ENCODE measurements at places on chromosomes 7 and 10.

- DNase-seq = no peak
Measured at GRCh38 chr7:116100626-116101025, 70.1 kb upstream of the TFEC start.

DNA sequence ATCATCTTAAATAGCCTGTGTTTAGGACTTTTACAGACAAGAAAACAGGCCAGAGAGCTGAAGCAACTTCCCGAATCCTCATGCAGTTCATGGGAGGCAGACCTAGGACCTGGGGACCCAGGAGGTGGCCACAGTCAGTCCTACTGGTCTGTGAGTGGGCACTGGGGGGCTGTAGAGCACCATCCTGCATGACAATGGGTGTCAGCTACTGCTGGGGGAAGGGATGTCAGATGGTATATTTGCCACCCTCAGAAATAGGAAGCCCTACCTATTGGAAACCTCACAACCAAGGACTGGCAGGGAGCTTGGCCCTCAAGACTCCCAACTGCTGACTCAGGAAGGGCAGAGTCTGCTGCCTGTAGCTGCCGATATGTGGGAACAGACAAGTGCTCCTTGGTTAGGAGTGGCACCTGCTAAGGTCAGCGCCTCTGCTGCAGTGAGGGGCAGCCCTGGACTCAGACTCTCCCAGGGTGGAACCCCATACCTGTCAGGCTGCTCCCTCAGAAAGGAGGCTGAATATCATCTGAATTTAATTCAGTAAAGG is 29.7 kb downstream of the OGDH start:
- no peak for DNase-seq

- peak; percentile 22 for DNase-seq
Measured at GRCh38 chr10:69124563-69125268, 738 bp downstream of the VPS26A start.

DNA sequence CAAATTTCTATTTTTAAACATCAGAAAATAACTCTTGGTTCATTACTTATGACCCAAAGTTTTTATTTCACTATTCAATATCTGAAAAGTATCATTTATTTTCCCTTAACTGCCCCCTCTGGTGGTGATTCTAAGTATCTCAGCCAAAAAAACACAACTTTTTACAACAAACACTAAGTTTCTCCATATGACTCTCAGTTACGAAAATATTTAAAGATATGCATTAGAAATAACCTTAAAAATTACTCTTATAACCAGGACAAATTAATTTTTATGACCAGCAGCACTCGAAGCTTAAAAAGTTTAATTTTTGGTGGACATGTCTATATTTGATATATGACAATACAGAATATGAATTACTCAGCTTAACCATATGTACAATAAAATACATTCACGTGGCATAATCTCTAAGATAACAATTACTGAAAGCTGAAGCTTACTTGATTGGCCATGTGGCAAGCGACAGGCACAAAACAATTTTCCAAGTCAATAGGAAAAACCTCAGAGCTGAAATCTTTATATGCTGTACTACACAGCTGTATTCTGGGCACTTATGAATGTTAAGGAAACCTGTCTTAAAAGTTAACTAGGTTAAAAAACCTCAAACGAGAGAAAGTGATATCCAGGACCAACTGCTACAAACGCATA is 2.3 kb downstream of the HNRNPA2B1 start:
- DNase-seq = no peak

- DNase-seq = no peak
Measured at GRCh38 chr7:45236666-45237065, 79.1 kb downstream of the RAMP3 start.

- no peak for DNase-seq
Measured at GRCh38 chr7:108459922-108460551, 3.8 kb upstream of the NRCAM start.

DNA sequence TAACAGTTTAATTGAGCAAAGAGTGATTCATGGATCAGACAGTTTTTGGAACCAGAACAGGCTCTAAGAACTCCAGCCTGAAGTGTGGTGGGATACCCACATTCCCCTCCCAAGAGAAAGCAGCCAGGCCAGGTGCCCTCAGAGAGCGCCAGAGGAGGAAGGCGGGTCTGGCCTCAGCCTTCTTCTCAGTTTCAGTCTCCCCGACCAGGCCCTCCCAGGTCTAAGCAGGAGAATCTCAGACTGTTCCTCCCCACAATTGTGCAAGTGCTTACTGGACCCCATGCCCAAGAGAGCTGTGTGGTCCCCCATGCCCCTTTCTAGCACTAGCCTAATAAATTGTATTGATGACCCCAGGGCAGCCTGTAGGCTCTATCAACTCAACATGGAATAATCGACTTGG is 25.6 kb downstream of the PPIF start:
- DNase-seq = no peak

DNA sequence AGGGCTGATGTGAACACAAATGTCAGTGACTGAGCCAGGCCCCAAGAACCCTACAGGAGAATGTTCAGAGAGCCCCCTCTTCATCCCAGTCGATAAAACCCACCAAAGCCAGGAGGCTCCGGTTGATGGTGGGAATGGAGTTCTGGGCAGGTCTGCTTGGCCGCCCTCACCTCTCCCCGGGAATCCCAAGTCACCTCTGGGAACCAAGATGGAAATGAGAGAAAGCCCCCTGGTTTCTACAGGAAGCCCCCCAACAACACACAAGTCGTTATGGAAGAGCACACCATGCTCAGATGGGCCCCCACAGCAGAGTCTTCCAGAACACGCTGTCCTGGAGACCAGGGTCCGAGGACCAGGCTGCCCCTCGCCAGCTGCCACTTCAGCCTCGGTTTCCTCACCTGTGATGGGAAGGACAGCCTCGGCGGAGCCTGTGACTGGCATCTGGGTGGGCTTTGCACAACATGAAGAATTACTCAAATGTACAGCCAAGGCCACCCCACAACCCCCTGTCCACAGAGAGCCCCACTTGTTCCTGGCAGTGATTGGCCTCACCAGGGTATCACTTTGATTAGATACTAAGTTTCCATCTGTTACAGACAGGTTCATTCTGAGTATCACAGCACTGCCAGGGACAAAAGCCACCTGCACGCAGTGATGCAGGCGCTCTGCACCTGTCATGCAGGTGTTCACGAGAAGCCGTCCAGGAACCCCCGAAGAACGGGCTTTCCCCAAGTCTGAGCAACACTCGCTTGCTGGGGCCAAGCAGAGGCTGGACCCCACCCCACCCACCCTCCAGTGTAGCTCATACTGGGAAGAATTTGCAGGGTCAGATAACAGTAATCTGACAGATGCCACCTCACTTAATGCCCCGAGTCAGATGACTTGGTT is 57.6 kb downstream of the MKI67 start:
- DNase-seq = no peak

DNA sequence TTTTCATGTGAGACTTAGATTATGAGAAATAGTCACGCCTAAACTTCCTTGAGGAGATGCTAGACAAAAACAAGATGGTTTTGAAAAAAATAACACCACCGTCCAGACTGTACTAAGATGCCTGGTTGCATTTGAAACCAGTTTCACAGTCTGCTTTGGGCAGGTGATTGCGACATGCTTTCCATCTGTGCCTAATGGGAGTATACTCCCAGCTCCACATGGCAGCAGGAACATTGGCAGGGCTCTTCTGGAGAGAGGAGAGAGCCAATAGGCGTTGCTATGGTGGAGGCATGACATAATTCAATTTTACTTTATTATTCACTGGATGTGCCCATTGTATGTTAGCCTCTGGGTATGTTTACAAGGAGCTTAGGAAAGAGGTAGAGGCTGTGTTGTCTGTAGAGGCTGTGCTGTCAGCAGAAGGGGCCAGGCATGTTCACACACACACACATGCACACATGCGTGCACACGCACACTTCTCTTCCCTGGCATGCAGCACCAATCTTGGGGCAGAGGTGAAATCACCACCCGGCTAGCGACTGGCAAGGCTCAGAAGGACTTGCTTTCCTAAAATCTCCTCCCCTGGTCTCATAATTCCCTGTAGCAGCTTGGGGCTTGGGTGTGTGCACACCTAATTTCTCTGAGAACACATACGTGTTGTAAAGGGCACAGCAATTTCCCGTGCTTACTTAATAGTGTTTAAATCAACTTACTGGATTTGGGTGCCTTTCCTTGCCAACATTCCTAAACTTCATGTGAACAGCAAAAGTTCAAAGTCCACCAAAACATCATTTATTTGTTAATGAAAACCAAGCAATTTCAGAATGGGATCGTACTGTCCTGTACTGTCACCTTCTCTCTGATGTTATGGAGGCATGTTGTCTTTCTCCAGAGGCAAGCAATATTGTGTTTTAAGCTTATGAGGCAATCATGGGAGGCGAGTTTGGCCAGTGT is 162.1 kb downstream of the TCF7L2 start:
- DNase-seq = no peak

DNA sequence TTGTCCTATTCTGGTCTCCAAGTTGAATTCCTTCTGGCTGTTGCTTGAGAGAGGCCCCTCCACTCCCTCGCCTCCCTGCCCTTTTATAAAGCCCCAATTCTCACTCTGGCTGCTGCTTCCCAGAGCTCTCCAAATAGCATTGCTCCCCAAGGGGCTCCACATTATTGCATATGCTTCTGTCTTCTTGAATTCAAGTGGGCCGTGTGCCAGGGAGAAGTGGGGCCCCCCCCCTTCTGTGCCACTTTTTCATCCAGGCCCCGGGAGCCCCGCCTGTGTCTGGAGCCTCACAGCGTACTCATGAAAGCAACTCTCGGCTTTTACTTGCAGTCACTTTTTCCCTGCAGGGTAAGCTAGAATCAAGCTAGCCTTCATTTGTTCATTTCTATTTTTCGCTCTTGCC is 265.1 kb downstream of the CCSER2 start:
- no peak for DNase-seq

DNA sequence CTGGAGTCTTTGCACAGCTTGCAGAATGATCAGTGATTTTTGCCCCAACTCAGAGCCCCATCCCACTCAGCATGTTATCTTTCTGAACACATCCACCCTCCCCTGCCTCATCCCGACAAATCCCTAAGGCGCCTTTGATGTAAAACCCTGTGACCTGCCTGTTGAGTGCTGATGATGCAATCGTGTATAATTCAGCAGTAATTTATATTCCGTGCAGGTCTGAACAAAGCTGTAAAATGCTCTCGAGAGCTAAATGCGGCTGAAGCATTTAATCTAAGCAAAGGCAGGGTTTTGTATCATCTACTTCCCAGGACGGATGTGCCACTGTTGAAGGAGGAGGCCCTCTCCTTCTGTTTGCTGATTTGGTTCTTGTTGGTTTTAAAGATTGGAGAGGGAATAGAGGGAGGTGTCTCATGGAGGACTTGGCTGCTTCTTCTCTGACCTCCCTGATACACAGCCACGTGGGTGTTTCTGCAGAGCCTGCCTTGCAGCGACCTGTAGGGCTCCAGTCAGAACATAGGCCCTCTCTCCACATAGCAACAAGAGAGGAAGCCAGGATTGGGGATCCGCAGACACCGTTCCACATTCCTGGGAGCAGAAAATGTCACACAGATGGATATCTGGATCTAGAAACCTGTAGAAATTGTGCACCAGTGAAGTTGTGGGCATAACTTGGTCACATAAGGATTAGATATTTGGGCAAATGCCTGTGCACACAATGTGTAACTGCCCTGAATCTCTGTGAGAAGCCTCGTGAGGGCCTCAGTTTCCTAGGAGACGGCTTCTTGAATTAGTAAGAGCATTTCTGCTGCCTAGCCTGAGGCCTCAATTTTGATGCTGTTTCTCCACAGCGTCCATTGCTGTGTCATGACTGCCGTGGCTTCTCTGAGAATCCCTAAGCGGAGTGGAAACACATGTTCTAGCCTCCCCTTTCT is 90.2 kb upstream of the AGK start:
- no peak for DNase-seq

DNA sequence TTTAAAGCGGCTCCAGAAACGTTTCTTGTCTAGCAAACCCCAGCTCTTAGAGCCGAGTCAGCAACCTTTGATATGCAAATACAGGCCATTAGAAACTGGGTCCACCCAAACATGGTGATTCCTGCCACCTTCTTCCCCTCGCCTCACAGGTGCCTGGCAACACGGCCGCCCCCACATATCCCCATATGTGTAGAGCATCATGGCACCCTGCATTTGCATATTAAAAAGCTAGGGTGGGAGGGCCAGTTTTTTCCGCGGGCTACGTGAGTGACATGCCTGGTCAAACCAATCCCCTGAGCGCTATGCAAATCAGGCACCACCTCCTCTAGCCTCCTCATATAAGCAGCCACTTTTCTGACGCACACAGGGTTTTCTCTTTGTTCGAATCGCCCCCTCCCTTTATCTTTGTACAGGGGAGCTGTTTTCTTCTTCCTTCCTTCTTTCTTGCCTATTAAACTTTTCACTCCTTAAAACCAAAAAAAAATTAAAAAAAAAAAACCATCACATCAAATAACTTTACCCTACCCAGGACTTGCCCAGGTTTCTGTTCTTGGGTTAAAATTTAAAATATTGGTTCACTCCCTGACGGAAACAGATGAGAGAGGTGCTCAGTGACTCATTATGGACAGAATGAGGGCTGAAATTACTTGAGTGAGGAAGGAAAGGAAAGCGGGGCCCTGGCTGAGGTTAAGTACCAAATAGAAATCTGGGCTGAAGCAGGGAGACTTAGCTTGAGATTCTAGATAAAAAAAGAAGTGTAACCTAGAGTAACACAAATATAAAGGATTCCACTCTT is 59.8 kb downstream of the COA1 start:
- DNase-seq = peak; percentile 52

- no peak for DNase-seq
Measured at GRCh38 chr10:79246606-79247275, 100.5 kb upstream of the PPIF start.

DNA sequence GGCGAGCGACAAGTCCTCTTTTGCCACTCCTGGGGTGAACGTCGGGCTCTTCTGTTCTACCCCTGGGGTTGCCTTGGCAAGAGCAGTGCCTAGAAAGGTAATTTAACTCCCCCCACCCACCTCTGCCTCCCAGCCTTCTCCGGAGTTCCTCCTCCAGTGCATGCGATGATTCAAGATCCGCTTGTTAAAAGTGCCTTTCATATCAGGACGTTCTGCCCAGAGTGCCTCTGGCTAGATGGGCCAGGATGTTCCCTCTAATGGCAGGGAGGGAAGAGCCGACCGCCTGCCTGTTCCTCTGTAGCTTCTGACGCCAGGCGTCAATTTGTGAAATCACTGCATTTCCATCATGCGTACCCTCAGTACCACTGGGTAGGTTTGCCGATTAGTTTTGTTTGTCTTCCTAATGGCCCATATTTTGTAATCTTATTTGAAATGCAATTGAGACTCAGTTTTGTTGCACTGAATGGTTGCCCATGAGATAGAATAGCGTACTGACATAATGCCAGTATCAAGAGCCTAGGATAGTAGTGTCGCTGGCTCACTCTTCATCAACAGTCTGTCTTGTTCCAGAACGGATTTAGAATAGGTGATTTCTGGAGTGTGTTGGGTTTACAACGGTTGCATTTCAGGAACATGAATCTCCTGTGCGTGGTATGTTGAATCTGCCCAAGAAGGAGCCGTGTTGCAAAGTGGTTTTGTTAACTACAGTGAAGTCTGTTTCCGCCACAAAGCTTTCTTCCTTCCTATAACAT is 13.5 kb downstream of the ECHDC3 start:
- DNase-seq = no peak

- no peak for DNase-seq
Measured at GRCh38 chr7:45084901-45085618, 3.7 kb downstream of the NACAD start.

GRCh38 chr10:109882251-109883057 is 40.9 kb downstream of the XPNPEP1 start:
- no peak for DNase-seq

- no peak for DNase-seq
Measured at GRCh38 chr7:31664890-31665289, 22.1 kb upstream of the PPP1R17 start.

All from stimulated activated CD8-positive, alpha-beta memory T cell treated with anti-CD3 and anti-CD28 coated beads, Interleukin-12 subunit alpha, Interleukin-12 subunit beta, amount 100 ng/mL, for 4 hours (primary cell).